Kidney tubule cell (primary cell): ENCODE measurements at places on chromosomes 3 and 15.

DNA sequence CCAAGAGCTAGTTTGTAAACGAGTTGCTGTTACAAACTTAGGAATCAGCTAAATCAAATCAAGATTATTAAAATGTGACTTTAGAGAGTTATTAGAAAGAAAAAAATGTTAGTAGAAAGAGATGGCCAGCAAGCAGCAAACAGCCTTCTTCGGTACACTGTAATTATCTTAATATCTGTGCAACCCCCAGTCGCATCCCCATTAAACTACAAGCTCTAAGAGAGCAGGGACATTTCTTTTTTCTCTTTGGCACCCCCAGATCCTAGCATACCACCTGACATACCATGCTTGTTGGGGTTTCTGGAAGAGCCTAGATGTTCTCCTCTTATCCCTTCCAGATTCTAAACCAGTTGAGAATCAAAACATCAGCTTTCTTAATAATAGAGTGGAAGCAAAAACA is 45.1 kb upstream of the LIPC start:
- DNase-seq = no peak

DNA sequence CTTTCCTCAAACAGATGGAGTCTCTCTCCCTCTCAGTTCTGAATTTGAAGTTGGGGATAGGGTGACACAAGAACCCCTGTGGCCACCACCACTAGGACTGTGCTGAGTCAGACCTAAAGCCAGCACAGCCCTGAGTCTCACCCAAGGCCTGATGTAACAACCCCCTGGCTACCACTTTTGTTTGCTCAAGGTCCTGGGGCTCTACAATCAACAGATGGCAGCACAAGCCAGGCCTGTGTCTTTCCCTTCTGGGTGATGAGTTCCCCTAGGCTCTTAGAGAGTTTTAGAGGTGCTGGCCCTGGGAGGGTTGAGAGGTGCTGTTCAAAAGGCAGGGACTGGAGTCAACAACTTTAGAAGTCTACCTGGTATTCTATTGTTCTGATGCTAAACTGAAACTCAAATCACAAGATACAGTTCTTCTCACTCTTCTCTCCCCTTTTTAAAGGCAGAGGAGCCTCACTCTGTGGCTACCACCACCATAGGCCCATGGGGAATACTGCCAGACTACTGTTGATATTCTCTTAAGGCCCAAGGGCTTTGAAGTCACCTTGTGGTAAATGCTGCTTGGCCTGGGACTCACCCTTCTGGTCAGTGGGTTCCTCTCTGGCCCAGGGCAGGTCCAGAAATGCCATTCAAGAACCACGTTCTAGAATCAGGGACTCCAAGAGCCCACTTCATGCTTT is 6.5 kb downstream of the OR5K4 start:
- peak; percentile 27 for DNase-seq

- DNase-seq = no peak
Measured at GRCh38 chr3:182445576-182445975, 347.7 kb upstream of the ATP11B start.

- DNase-seq = no peak
Measured at GRCh38 chr3:193940526-193940925, 195.4 kb upstream of the HES1 start.

- no peak for DNase-seq
Measured at GRCh38 chr3:108757404-108757982, at the start of gene RETNLB. Gene RETNLB (minus strand): TSS chr3:108757410. CDS start chr3:108757185, 225 bp downstream.

DNA sequence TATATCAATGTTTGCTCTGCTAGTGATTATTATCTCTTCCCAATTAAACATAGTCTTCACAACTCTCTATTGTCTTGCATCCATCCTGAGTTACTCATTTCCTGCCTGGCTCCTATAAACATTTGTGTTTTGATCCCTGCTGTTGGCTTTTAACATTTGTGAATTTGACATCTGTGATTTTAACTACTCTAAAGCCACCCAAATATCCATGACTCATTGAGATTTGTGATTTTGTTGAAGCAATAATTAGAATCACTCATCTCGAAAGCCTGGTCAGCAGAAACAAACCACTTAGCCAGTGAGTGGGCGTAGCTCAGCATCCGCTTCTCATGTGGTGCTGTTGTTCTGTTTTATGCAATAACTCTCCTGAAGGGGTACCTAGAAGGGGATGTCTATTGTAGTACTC is 174.3 kb upstream of the ZBTB20 start:
- DNase-seq = no peak

DNA sequence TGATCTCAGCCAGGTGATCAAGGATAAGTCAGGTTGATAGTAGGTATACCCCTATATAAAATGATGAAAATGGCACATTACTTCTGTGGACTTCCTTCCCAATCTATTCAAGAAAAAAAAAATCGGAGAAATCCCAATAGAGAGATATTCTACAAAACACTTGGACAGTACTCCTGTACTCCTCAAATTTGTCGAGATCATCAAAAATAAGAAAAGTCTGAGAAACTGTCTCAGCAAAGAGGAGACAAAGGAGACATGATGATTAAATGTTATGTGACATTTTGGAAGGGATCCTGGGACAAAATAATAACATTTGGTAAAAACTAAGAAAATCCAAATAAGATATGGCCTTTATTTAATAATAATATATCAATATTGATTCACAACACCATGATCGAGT is 94.6 kb downstream of the DCLK3 start:
- no peak for DNase-seq

DNA sequence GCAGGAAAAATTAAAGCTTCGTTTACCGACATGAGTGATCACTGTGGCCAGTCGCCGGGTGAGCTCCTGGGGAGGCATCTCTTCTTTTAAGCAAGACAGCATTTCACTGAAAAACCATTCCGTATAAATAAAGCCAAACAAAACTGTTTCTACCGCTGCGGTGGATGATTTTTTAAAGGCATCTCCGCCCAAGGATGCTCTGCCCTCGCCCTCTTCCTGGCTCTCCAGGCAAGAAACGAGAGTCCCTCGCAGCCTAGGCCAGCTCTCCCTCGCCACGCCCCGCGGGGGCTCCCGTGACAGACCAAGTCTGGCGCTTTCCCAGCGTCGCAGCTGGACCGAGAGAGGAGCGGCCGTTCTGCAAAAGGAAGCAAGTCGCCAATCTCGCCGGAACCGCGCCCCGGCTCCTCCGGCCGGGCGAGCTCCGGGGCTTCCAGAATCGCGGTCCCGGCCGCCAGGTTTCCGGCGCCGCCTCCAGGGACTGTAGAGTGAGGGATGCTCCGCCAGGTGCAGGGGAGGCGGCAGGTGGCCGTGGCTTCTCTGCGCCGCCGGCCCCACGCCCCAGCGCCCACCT is 458 bp downstream of the MCF2L2 start:
- DNase-seq = peak; percentile 34

- DNase-seq = no peak
Measured at GRCh38 chr15:29688506-29689286, 133.6 kb downstream of the TJP1 start.

GRCh38 chr3:11724615-11725339 is 81.1 kb upstream of the VGLL4 start:
- DNase-seq = no peak
